NCI-H1436 (cell line): ENCODE measurements at places on chromosomes 5 and 9.

DNA sequence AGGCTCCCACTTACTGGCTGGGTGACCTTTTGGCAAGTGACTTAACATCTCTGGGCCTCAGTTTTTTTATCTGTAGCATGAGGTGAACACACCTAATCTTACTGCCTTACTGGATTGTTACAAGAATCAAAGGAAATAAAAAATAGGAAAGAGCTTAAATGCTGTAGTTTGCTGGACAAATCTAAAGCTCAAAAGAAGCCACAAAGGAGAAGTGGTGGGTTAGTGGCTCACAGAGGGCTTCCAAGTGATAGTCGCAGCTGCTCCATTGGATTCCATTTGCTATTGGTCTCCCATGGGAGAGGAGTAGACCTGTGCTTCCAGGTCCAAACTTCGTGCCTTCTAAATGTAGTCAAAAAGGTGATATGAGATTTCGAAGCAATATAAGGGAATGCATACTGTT, 123.6 kb downstream of the SEMA6A start:
- DNase-seq: no peak

DNA sequence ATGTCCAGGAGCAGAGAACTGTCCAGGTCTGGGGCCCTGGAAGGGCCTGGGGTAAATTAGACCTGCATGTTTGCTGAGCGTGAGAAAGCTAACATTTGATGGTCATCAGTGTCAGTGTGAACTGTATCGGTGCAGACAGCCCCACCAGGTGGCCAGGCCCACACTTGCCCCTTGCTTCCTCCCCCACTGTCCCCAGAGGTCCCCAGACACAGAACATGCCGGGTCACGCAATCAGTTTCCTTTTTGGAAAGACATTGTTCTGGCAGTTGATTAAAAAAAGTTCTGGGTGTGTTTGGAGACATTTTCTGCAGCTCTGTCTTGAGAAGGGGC, 1.5 kb downstream of the NKD2 start:
- no peak for DNase-seq

DNA sequence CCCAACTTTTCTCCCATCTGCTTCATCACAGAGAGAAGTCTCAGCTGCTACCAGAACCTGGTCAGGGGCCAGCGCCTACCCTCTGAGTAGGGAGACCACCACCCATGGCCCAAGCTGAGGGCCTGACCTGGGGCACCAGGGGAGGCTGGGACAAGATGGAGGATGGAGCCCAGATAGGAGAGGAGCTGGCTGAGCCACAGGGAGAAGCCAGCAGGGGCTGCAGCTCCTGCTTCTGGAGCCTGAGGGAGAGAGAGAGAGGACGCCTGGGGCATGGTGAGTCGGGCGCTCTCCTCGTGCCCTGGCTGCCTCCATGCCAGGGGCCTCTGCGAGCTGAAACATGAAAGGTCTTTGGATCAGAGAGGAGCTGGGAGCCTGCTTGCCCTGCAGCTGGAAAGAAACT, 1.4 kb upstream of the FOXI1 start:
- no peak for DNase-seq

- DNase-seq: no peak
These were observed 37.9 kb downstream of the TLR4 start for GRCh38 chr9:117742131-117742530.

- DNase-seq: no peak
These were observed 163.9 kb upstream of the RASA1 start for GRCh38 chr5:87103616-87104287.

DNA sequence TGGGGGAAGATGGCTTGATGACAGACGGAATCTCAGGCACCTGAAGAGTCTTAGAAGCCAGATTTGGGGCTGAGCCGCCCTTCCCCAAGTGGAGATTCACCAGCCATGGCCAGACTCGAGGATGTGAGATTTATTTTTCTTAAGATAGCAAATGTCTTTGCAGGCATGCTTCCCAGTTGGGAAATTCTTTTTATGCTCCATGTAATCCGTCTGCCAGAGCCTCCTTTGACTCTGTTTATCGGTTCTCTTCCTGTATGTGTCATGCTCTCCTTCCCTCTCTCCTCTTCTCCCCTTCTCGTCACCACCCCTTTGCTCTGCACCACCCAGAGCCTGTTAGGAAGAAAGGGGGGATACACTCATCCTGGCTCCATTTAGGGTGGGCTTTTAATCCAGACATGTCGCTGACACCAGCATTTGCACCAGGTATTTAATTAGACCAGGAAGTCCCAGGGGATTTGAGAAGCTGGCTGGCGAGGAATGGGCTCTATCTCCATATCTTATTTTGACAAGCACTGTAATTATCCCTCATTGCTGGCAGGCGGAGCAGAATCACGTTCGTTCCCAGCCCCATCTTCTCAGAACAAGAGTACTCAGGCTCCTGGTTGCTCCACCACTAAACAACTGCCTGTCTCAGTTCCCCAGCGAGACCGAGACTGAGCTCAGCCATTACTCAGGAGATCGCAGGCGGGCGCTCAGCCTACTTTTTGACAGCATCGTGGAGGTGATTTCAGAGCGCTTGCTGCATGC, 50.9 kb downstream of the KCNIP1 start:
- peak; percentile 3 for DNase-seq

DNA sequence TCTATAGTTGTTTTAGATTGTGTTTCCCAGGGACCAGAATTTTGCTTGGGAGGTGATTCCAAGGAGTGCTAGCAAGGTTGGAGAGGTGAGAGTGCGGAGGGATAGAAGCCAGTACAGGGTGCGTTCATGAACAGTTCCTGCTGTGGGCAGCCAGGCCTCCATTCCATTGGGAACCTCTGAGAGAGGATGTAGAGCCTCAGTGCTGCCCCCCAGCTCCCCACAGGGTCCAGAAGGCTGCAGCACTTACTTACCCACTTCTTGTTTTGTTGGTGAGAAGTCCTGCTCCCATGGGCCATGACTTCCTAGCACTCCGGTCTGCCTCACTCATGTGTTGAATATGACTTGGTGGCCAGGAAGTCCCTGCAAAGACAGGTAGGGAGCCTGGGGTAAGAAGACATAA, 128.2 kb upstream of the GAS1 start:
- no peak for DNase-seq

- DNase-seq: no peak
These were observed 242.4 kb upstream of the ATP10B start for GRCh38 chr5:161094411-161094810.

DNA sequence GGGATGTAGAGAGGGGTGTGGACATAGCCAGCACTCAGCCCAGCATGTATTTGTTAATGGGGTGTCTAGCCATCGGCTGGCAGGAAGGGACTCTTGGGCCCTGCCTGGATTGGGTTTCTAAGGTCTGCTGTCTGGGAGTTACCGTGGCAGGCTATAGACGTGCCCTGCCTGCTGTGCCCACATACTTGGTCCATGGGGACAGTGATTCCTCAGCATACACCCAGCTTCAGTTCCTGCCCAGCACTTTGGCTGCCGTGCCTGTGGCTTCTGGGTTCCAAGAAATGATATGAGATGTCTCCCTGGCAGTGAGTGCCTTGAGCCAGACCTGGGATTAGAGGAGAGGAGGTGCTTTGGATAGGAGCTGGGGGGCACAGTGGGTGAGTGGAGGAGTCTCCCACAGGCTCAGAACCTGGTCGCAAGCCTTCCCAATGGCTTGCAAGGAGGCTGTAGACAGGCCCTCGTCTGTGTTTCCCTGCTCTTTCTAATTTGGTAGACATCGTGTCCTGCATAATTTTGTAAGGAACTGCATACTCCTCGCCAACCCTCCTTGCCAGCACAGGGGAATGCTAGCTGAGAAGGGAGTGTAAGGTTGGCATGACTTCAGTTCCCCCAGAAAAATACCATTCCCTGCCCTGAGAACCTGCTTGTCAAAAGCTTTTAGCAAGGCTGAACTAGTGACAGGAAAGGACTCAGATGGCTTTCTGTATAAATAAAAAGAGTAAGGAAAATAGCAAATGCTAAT, 287.9 kb downstream of the ZSWIM6 start:
- DNase-seq: no peak

- DNase-seq: no peak
These were observed 299.9 kb upstream of the IRX2 start for GRCh38 chr5:3051400-3051799.
